NB4 (cell line): ENCODE measurements at places on chromosomes 7 and 10.
A peak's percentile ranks its signal among the peaks of the same experiment; 100 is the strongest.

- no peak for DNase-seq
Measured at GRCh38 chr7:37038706-37039105, 314.4 kb upstream of the AOAH start.

- no peak for DNase-seq
Measured at GRCh38 chr10:86522510-86522855, 891 bp upstream of the WAPL start.

- DNase-seq = no peak
Measured at GRCh38 chr7:138837627-138838026, 39.6 kb upstream of the ATP6V0A4 start.

DNA sequence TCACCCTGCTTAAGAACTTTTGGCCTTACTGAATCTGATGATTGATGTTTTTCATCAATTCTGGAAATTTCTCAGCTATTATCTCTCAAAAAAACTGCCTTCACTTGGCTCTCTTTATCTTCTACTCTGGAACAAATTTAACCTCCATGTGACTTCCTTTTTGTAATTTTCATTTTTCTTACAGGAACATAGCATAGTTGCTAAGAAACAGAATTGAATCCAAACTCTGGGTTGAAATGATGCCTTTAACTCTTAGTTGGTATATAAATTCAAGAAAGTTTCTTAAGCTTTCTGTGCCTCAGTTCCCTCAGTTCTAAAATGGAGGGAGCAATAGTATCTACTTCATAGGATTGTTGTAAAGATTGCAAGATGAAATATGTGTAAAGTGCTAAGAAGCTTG is 19.8 kb downstream of the GPR141 start:
- no peak for DNase-seq

GRCh38 chr7:121547544-121548092 is 151.5 kb upstream of the FAM3C start:
- DNase-seq = peak; percentile 71

GRCh38 chr7:380711-381210 is 90.8 kb downstream of the FOXL3 start:
- no peak for DNase-seq

- DNase-seq = peak; percentile 32
Measured at GRCh38 chr10:12186323-12186722, 9.4 kb downstream of the NUDT5 start.

- no peak for DNase-seq
Measured at GRCh38 chr10:58701405-58702135, 188.9 kb downstream of the BICC1 start.

DNA sequence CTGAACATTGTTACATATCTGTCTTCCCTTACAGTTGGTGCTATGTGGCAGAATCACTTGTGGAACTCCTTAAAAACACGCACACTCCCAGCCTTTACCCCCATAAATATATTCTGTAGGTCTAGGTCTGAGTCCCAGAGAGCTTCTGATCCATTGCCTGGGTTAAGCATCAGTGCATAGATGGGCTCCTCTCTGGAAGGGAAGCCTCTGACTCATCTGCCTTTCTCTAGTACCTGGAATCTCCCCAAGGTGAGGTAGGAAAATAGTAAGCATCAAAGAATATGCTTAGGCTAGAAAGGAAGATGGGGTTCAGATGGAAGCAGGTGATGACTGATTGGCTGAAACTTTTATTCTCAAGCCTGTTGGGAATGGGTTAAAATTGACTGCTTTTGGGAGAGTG is 26.1 kb downstream of the PROSER2 start:
- no peak for DNase-seq

GRCh38 chr7:158549616-158550393 is 37.8 kb downstream of the PTPRN2 start:
- DNase-seq = peak; percentile 95

DNA sequence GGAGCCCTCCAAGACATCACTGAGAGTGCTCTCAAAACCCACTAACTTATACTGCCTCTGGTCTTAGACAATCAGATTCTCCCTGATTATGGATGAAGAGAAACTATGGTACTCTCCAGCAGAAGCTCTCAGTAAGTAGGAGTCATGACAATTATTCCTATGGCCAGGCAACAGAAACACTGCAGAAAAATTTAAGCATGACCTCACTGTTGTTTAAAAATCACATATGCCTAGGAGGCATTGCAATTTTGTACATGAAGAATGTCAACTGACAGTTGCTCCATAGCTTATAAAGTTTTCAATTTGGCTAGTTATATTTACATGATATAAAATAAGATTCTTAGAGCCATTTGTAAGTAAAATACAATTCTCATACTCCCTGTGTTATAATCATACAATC is 105.9 kb upstream of the LSM8 start:
- no peak for DNase-seq

- DNase-seq = no peak
Measured at GRCh38 chr7:29765490-29765889, 40.8 kb upstream of the WIPF3 start.

DNA sequence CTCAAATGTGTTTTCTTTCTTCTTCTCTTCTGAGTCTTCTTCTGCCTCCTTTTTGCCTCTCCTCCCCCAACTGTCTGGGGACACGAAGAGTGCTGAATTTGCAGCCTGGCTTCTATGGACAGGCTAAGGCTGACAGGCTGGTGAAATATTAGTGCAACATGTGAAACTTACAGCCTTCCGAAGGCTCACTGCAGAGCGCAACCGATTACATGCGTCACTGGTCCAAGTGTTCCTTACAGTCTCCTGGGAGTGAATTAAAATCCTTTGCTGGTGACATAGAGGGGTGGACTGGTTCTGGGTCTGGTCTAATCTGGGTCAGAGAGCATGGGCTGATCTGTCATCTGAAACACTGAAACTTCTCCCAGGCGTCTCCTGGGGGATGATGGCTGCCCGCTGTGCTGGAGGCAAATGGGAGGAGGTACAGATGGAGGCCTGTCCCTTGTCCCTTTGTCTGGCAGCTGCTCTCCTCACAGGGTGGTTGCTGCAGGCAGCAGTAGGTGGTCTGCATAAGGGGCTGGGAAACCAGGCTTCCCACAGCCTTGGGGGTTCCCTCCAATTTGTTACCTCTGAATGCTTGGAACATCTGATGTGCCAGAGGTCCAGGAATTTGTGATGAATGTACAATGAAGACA is 143.8 kb upstream of the BMPER start:
- DNase-seq = no peak

DNA sequence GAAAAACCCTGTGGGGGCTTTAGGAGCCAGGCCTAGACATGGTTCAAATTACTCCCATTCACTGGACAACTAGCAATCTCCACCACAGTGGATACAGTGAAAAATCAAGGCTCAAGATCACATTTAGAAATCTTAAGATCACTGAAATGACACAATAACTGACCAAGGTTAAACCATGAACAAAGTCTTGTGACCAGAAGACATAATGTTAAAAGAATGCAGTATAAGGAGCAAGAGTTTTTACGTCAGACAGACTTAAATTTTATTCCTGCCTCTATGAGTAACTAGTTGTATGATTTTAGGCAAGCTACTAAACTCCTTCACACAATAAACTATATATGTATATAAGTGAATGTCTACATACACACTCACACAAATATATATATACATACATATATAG is 68.5 kb downstream of the MICU1 start:
- DNase-seq = no peak

DNA sequence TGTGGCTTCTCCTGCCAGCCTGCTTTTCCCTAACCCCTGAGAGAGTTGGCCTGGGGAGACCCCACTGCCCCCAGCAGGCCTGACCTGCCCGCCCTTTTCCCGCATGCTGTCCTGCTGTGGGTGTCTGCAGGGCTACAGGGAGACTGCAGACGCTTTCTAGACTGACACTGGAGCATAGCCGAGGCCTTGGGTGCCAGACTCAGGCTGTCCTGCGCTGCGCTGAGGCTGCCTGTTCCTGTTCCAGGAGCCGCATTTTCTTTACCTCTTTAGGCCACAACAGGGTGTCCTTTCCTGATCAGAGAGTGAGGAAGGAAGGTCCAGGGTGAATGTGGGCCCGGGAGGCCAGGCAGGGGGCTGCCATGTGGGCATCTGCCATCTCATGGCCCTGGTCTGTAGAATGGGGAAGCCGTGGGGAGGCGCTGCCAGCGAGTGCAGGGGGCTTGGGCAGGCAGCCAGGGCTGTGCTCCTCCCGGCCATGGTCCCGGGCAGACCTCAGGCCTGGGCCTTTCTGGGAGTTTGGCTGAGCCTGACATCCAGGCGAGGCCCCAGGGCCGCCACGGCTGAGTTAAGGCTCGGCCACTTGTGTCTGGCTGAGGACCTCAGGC is 3.6 kb downstream of the PWWP2B start:
- DNase-seq = no peak

DNA sequence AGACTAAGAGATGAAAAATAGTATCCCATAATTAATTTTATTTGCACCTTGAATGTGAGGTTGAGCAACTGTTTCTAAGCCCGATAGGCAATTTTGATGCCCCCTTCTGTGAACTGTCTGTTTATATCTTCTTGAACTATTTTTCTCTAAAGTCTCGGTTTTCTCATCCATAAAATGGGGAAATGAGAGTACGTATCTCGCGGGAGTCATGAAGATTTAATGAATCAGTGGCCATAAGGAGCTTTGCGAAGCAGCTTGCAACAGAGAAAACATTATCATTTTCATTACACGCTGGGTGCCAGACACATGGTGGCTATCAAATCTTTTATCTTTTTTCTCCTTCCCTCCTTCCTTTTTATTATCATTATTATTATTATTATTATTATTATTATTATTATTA is 108.1 kb upstream of the CARD11 start:
- no peak for DNase-seq

DNA sequence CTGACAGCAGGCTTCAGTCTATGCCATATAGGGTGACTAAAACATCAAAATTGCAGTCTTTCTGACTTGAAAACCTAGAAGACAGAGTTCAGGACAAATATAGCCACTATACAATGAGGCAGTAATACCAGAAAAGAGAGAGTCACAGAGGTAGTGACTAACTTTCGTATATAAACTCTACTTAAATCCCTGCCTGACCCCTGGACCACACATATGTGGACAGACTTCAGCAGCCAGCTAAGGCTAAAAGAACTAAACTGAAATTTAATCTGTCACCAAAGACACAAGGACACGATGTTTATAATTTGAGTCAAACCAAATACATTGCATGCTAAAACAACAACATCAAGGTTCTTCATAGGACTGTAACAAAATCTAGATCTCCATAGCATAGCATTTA is 64.6 kb upstream of the MACROH2A2 start:
- no peak for DNase-seq

- DNase-seq = peak; percentile 73
Measured at GRCh38 chr7:30740417-30741181, 11.3 kb upstream of the INMT start.

DNA sequence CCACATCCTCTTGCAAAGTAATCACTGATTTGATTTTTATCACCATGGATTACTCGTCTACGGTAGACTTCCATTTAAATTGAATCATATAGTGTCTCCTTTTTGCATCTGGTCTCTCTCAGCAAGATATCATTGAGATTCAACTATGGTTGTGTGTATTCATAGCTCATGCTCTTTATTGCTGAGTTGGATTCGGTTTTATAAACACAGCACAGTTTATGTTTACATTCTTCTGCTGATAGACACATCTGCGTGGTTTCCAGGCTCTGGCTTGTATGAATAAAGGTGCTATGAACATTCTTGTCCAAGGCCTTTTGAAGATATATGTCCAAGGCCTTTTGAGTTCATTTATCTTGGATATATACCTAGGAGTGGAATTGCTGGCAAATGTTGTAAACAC is 356.5 kb upstream of the CELF2 start:
- no peak for DNase-seq

GRCh38 chr10:78588194-78588811 is 480.5 kb upstream of the ZMIZ1 start:
- DNase-seq = no peak

- no peak for DNase-seq
Measured at GRCh38 chr10:14220026-14220425, 110.7 kb downstream of the FRMD4A start.

- no peak for DNase-seq
Measured at GRCh38 chr7:101565601-101566209, 63.4 kb downstream of the MYL10 start.

- DNase-seq = no peak
Measured at GRCh38 chr7:69260023-69260422, 338.3 kb upstream of the AUTS2 start.

DNA sequence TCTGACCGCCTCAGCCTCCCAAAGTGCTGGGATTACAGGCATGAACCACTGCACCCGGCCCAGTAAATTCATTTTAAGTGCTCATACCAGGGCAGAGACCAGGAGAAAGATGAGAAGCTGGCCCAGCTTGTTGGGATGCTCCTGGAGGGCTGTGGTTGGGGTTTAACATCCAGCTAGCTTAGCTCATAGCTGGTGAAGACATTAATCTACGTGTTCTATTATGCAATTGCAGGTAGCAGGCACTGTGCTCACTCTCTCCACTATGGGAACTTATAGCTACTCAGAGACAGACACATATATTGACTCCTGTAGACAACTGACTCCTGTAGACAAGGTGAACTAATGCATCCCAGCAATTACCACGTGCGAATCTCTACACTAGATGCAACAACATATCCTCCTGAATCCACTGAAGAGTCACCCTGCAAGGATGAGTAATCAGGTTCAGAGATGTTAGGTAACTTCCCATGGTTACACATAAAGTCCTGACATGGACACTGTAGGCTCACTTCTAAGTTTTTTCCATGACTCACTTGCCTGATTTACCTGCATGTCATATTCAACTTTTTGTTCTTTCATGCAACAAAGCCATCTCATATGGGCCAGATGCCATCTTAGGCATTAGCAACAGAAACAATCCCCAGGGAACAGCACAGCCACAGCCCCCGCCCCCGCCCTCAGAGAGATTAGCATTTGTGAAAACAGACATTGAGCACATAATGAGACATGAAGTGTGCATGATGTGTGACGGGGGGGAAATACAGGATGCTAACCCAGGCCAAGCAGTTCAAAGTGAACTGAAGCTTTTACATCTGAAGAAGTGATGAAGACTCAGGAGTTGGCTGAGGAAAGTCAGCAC is 37.2 kb downstream of the ERLIN1 start:
- DNase-seq = peak; percentile 63

DNA sequence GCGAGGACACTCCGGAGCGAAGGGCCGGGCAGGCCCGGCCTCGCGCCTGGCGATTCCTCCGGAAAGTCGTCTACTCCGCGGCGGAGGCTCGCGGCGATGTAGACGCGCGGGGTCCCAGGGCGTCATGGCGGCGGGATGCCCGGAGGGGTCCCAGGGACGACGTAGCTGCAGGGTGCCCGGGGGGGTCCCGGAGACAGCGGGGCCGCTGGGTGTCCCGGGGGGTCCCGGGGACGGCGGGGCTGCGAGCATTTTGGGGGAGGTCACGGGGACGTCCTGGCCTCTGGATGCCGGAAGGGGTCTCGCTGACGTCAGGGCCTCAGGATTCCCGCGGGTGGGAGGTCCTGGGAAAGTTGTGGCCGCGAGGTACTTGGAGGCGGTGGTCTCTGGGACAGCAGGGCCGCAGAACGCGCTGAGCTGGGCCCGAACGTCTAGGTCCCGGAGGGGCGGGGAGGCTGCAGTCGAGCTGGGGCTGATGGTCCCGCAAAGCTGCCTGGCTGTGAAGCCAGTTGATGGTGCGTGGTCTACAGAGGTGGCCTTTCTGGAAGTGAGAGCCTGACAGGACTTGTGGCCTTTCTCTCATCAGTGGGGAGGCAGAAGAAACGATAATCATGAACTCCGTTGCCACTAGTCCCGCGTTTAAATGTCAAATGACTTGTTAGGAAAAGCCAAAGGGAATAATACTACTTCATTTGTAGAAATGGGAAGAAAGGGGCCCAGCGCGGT is 637 bp downstream of the HSPA14 start:
- peak; percentile 34 for DNase-seq
